ENCODE measurements at places on chromosomes 2 and 18. TPM values are rescaled to one million over a fixed set of nuclear protein-coding genes. Genes with fewer than 3 reads are reported as not detected.

The KCNG2 gene
- 0.07 TPM for total RNA-seq

The PLEK gene
- total RNA-seq = not detected

The TGFA gene
- 4.9 TPM for total RNA-seq

The C2orf80 gene
- not detected for total RNA-seq

The PPP4R3B gene
- 28.9 TPM for total RNA-seq

The ABCB11 gene
- 0.02 TPM for total RNA-seq

The ZNF396 gene
- 0.88 TPM for total RNA-seq

The SLC14A1 gene
- not detected for total RNA-seq

The SKA1 gene
- 10.9 TPM for total RNA-seq

The UGT1A3 gene
- total RNA-seq = 0.13 TPM

The TCF23 gene
- total RNA-seq = not detected

The SIX3 gene
- 2.9 TPM for total RNA-seq

Measured in A549 treated with Hydrocortisone at 1 μM for 4 hours (cell line).